Inflammatory macrophage treated with lipopolysaccharide for 4 hours (primary cell): ENCODE measurements at places on chromosomes 6 and 20.

- no peak for DNase-seq
Measured at GRCh38 chr20:61933481-61933950, 132.2 kb downstream of the TAF4 start.

DNA sequence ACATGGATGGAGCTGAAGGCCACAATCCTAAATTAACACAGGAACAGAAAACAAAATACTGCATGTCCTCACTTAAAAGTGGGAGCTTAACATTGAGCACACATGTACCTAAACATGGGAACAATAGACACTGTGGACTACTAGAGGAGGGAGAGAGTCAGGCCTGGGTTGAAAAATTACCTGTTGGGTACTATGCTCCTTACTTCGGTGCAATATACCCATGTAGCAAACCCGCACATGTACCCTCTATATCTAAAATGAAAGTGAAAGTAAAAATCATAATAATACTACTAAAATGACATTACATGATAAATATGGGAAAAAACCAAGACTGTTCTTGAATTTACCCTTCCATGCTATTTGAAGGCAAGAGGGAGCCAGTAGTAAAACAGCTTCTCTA is 1273.8 kb upstream of the ADGRB3 start:
- no peak for DNase-seq

DNA sequence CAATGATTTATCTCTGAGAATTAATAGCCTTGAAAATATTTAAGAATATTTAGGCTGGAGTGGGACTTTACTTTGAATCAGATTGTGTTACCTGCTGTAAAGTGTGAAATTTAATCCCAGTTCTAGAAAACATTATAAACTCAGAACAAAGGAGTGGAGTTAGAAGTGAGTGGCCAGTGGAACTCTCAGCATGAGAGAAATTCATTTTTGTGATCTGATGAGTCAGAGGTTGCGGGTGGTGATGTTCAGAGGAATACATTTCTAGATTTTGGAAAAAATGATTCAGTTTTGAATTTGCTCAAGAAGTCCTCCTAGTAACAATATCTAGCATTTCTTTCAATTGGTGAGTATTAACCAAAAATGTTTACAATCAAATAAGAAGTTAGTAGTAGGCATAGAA is 167.5 kb downstream of the ZFAND3 start:
- DNase-seq: peak; percentile 43

- peak; percentile 89 for DNase-seq
Measured at GRCh38 chr6:46781478-46782378, 11.5 kb upstream of the MEP1A start.

DNA sequence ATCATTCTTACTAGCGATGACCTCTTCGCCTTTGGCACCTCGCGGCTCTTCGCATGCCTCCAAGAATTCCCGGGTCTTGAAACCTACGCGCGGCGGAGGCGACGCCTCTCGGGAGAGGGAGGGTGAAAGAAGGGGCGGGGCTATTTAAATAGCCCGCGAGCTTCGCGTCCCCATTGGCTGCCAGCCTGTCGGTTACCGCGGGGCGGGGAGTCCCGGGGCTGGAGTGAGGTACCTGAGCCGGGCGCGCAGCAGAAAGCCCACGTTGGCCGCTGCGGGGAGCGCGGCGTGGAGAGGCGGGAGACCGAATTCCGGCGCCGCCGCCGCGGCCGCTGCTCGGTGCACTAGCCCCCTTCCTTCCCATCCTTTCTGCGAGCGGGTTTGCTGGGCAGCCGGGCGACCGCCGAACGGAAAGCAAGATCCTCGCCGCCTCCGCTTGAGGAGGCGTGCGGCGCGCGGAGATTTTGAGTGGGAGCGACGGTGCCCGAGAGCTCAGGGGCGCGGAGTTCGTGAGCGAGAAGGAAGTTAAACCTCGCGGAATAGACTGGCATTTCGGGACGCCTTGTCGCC is at the start of gene BMP6:
BMP6 (plus strand) TSS at position 251 of the 567 bp plus-strand sequence. CDS start 857 bp downstream, outside the sequence.
- DNase-seq: peak; percentile 74

GRCh38 chr6:158655569-158656450 is 6.0 kb downstream of the SYTL3 start:
- peak; percentile 21 for DNase-seq

DNA sequence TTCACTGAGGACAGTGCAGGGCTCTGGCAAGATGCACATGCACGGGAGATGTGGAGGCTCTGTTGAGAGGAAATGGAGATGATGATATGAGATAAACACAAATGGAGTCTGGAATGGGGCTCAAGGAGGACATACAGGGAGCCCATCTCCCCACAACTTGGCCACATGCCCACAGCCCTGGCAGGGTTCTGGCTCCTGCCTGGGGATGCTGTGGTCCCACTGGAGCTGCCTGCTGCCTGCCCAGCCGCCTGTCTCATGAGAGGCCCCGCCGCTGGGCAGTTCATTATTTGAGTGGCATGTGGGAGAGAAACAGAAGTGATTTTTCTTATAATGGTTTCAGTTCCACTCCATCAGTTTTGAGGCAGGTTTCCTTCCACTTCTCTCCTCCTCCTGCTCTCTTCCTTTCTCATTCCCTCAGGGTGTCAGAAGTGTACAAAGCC is 133.6 kb upstream of the TRAF3IP2 start:
- DNase-seq: peak; percentile 44

GRCh38 chr20:43746344-43747137 is 19.7 kb upstream of the GTSF1L start:
- DNase-seq: peak; percentile 28

DNA sequence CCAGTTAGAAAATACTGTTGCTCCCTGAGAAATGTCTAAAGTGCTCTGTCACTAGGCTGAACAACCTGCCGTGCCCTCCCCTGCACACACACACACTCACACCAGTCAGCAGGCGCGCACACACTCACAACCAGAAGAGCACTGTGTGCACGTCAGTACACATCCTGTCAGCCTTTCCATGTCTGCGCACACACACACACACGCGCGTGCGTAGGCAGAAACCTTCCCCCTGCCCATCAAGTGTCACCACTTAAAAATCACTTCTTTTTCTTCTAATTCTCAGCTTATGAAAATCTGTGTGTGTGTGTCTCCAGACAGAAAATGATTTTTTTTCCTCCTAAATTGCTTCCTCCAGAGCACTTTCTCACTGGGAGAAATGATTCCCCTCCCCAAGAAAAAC is 100.3 kb downstream of the EDN3 start:
- DNase-seq: no peak

DNA sequence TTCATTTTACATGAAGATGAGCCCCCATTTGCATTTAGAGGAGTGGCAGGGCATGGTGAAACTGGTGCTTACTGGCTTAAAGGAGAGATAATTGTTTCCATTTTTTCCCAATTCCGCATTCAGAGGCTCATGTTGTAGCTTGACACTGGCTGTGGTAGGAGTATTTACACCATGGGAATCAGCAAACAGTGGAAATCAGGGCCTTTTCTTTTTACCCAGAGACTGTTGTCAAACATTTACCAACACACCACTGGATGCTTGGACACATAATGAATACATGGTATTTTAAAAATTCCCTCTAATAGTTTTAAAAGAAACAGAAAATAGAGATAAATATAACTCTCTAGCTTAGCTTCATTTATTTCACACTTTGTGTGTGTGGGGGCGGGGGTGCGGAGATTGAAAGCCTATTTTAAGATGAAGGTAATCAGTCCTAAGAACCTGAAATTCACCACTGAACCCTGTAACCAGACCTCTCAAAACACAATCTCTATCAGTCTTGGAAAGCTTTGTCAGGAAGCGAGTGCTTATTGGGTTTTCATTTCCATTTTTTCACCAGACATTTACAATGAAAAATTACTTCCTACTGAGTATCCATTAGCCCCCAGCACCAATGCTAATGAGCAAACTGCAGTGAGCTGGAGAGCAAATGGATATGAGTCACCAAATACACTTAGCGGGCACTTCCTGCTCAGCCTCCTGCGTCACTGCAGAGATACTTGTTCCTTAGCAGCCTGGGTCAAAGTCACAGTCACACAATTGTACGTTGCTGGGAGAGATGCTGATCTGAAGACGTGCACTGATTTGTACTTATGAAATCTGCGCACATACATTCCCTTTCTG is 532.0 kb downstream of the BCKDHB start:
- DNase-seq: peak; percentile 54
